ENCODE measurements at places on chromosomes 11 and 22. TPM values are rescaled to one million over a fixed set of nuclear protein-coding genes. Genes with fewer than 3 reads are reported as not detected.

The RASGRP2 gene
- 2.7 TPM for total RNA-seq

The MAP6 gene
- total RNA-seq = 0.11 TPM

The LRRC32 gene
- 4.5 TPM for total RNA-seq

The NF2 gene
- total RNA-seq = 54.7 TPM

The GGTLC2 gene
- not detected for total RNA-seq

The NUP98 gene
- total RNA-seq = 107 TPM

The CCT8L2 gene
- total RNA-seq = not detected

The MMP7 gene
- not detected for total RNA-seq

The TPST2 gene
- total RNA-seq = 42.9 TPM

The OR8D1 gene
- not detected for total RNA-seq

The CTSC gene
- total RNA-seq = 119 TPM

The MS4A6A gene
- total RNA-seq = not detected

The LIMK2 gene
- total RNA-seq = 27.2 TPM

The CCDC83 gene
- total RNA-seq = not detected

The UVRAG gene
- 15.7 TPM for total RNA-seq

The OR56A4 gene
- total RNA-seq = not detected

The CDHR5 gene
- total RNA-seq = not detected

The GTSE1 gene
- total RNA-seq = 34.3 TPM

The ROBO4 gene
- not detected for total RNA-seq

The OR8D4 gene
- not detected for total RNA-seq

The NELL1 gene
- not detected for total RNA-seq

The DDTL gene
- total RNA-seq = not detected

The SERHL2 gene
- 2.3 TPM for total RNA-seq

The BTBD10 gene
- total RNA-seq = 22.5 TPM

The HOATZ gene
- total RNA-seq = not detected

The USP2 gene
- 0.44 TPM for total RNA-seq

The PITPNB gene
- 153 TPM for total RNA-seq

The GGA1 gene
- total RNA-seq = 75.5 TPM

The MPZL3 gene
- 84.1 TPM for total RNA-seq

The VWCE gene
- 12.5 TPM for total RNA-seq

The MRGPRF gene
- not detected for total RNA-seq

The CDC42BPG gene
- 0.50 TPM for total RNA-seq

The PHETA2 gene
- 3.2 TPM for total RNA-seq

The THY1 gene
- total RNA-seq = 0.30 TPM

The ZNF280A gene
- not detected for total RNA-seq

The MPPED2 gene
- total RNA-seq = not detected

The ACR gene
- total RNA-seq = not detected

Data from activated CD8-positive, alpha-beta memory T cell treated with anti-CD3 and anti-CD28 coated beads for 36 hours (primary cell).